CD8-positive, alpha-beta memory T cell (primary cell): ENCODE measurements at places on chromosomes 4 and X. TPM values are rescaled to one million over a fixed set of nuclear protein-coding genes. Genes with fewer than 3 reads are reported as not detected.

Gene MAGEA12
- not detected for total RNA-seq

Gene RS1
- not detected for total RNA-seq

Gene OPHN1
- total RNA-seq = 0.20 TPM

Gene ZXDA
- 4.3 TPM for total RNA-seq

DNA sequence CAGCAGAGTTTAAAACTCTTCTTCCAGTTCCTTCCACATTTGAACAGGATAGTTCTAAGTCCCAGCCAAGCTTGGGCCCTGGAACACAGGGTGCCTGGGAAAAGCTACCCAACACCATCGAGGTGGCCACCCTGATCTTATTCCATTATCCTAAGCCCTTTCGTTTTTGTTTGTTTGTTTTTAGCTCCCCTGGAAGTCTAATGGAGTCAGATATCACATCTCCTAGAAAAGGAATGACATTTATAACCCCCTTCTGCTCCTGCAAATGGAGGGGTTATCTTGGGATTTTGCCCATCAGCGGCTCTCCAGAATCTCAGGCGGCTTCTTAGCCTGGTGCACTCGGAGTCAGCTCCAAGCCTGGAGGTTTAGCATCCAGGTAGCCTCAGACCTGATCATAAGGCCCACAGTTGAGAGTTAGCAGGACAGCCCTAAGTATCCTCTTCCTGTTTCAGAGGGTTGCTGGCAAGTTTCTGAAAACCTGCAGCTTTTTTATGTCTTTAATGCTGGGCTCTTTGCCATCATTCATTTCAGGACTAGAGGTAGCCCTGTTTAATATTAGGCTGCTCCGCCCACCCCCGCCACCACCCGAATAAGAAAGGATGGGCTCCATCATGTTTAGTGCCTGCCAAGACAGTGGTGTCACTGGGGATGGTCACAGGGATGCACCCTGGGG is 230.0 kb upstream of the LNX1 start:
- H3K27me3 ChIP-seq = no peaks in the 10 kb centered on the region
- no peaks in the 10 kb centered on the region for H3K36me3 ChIP-seq
- H3K27ac ChIP-seq = no peak overlapping the region
- no peak overlapping the region for H3K4me3 ChIP-seq

DNA sequence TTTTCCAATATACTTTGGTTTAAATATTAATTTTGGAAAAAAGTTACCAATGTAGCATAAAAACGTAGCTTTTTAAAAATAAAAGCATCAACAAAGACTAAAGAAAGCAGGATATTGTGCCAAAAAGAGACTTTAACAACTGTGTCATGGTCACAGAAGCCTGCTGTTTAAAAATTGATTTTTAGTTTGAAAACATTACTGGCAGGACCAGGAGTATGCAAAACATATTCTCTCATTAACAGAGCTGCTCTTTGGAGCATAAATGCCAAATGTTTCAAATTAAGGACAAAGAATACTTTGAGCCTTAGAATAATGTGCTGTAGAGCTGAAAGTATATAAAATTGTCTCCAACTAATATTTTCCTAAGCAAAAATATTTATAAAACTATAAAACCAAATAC is 279.0 kb downstream of the ARAP2 start:
- H3K27me3 ChIP-seq = no peaks in the 10 kb centered on the region
- H3K36me3 ChIP-seq = no peaks in the 10 kb centered on the region

- H3K36me3 ChIP-seq = no peaks in the 10 kb centered on the region
- H3K4me1 ChIP-seq = no peaks in the 10 kb centered on the region
Measured at GRCh38 chrX:51860679-51861078, 32.7 kb upstream of the MAGED1 start.

DNA sequence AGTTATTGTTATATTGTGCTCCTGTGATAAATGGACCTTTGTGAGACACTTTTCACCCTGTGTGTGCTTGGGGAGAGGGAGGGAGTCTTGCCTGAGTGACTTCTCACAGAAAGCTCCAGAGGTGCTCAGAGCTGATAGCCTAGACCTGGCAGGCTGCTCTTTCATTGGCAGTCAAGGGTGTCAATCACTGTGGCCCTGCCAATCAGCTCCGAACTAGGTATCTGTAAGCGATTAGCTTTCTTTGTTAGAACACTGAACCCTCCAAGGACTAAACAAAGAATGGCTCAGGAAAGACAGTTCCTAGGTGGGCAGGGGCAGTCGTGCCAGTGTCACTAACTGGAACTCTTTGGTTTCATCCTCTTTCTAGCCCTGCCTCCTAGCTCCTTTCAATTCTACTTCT is 2.7 kb upstream of the NALF2 start:
- H3K36me3 ChIP-seq = no peaks in the 10 kb centered on the region
- H3K27ac ChIP-seq = no peak overlapping the region

GRCh38 chr4:72791054-72791453 is 222.0 kb upstream of the ADAMTS3 start:
- DNase-seq = no peak
- H3K4me1 ChIP-seq = no peaks in the 10 kb centered on the region
- H3K27ac ChIP-seq = no peak overlapping the region
- H3K36me3 ChIP-seq = no peaks in the 10 kb centered on the region
- H3K27me3 ChIP-seq = no peaks in the 10 kb centered on the region

GRCh38 chr4:15674046-15674445 is 7.6 kb upstream of the FAM200B start:
- no peaks in the 10 kb centered on the region for H3K4me1 ChIP-seq
- no peak for DNase-seq
- no peaks in the 10 kb centered on the region for H3K36me3 ChIP-seq
- no peak overlapping the region for H3K27ac ChIP-seq

GRCh38 chrX:10828036-10828435 is 207.7 kb upstream of the MID1 start:
- H3K36me3 ChIP-seq = no peaks in the 10 kb centered on the region
- no peak overlapping the region for H3K27ac ChIP-seq
- no peak overlapping the region for H3K4me3 ChIP-seq
- no peaks in the 10 kb centered on the region for H3K4me1 ChIP-seq
- no peak for DNase-seq
- H3K27me3 ChIP-seq = no peaks in the 10 kb centered on the region

GRCh38 chrX:129726307-129727111 is 12.3 kb upstream of the XPNPEP2 start:
- DNase-seq = peak; percentile 17
- H3K27ac ChIP-seq = no peak overlapping the region
- no peaks in the 10 kb centered on the region for H3K36me3 ChIP-seq
- no peak overlapping the region for H3K4me3 ChIP-seq
- no peaks in the 10 kb centered on the region for H3K27me3 ChIP-seq
- H3K4me1 ChIP-seq = peaks cover 15% of the 10 kb centered on the region

DNA sequence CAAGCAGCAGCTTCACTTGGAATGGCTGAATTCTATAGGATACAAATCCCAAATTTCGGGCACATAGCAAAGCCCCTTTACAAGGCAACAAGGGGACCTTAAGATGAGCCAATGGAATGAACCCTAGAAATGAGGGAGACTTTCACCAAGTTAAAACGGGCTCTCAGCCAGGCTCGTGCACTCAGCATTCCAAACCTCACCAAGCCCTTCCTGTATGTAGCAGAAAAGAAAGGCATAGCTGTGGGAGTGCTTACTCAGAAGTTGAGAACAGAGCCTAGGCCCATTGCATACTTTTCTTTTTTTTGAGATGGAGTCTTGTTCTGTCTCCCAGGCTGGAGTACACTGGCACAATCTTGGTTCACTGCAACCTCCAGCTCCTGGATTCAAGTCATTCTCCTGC is 10.8 kb upstream of the HERC5 start:
- no peaks in the 10 kb centered on the region for H3K36me3 ChIP-seq
- no peak overlapping the region for H3K27ac ChIP-seq
- no peaks in the 10 kb centered on the region for H3K27me3 ChIP-seq
- no peak for DNase-seq

- H3K4me1 ChIP-seq = no peaks in the 10 kb centered on the region
- H3K27ac ChIP-seq = no peak overlapping the region
- no peak for DNase-seq
- H3K27me3 ChIP-seq = no peaks in the 10 kb centered on the region
- H3K4me3 ChIP-seq = no peak overlapping the region
- no peaks in the 10 kb centered on the region for H3K36me3 ChIP-seq
Measured at GRCh38 chrX:120428309-120428708, 40.8 kb downstream of the LAMP2 start.

- H3K36me3 ChIP-seq = no peaks in the 10 kb centered on the region
- no peak overlapping the region for H3K4me3 ChIP-seq
- no peak overlapping the region for H3K27ac ChIP-seq
- H3K27me3 ChIP-seq = no peaks in the 10 kb centered on the region
Measured at GRCh38 chr4:28225050-28225449, 1364.4 kb downstream of the STIM2 start.

- no peaks in the 10 kb centered on the region for H3K36me3 ChIP-seq
- no peak overlapping the region for H3K4me3 ChIP-seq
- no peaks in the 10 kb centered on the region for H3K27me3 ChIP-seq
Measured at GRCh38 chr4:53656421-53656981, 65.2 kb upstream of the LNX1 start.

DNA sequence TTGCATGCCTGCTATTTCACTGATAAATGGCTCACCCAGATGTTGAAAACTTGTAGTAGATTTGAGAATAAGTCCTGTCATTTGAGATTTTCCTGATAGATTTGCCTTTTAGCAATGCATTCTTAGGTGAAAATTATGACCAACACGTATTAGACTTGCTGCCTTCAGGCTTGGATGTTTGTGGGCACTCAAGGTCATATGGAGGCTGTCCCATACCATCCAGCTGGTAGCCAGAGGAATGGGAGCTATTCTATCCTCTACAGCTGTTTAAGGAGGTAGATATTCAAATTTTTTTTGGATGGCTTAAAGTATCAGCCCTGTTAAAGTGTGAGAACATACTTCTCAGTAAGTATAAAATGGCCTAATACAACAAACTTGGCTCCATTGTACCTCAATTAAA is 34.7 kb downstream of the RTL3 start:
- no peak overlapping the region for H3K27ac ChIP-seq
- H3K4me1 ChIP-seq = no peaks in the 10 kb centered on the region
- no peak for DNase-seq
- H3K27me3 ChIP-seq = no peaks in the 10 kb centered on the region

DNA sequence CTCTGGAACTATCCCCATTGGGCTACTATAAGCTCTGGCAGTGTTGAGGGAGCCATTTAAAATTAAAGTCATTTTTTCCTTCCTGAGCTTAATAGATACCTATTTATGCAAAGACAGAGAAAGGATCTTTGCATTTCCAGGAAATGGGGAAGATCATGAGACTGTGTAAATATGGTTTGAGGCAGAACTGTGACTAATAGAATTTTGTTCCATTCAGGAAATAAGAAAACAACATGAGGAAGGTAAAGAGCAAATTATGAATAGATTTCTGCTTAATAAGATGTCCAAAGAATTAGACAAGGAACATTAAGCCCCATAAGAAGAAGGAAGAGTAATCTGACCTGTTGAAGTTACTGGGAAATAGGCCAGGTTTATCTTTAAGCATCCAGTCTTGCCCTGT is 17.8 kb upstream of the TBC1D19 start:
- DNase-seq = no peak
- H3K27ac ChIP-seq = no peak overlapping the region
- peaks cover 5% of the 10 kb centered on the region for H3K27me3 ChIP-seq

DNA sequence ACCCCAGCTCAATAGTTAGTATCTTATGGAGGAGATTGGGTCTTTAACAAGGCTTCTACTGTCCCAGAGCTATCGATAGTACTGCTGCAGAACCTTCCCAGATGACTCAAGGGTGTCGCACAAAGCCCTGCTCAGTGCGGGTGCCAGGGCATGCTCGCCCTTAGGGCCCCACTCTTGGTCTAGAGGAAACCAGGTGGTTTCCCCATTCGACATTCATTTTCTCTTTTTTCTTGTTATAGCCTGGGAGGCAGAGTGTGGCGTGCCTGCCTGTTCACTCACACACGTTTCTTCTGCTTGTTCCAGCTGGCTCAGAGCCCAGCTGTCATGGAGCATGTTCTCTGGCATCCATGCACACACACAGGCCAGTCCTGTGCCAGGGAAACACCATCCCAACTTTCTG is 144.5 kb downstream of the SMIM20 start:
- no peak for DNase-seq
- no peaks in the 10 kb centered on the region for H3K4me1 ChIP-seq
- no peak overlapping the region for H3K4me3 ChIP-seq
- H3K27ac ChIP-seq = no peak overlapping the region

DNA sequence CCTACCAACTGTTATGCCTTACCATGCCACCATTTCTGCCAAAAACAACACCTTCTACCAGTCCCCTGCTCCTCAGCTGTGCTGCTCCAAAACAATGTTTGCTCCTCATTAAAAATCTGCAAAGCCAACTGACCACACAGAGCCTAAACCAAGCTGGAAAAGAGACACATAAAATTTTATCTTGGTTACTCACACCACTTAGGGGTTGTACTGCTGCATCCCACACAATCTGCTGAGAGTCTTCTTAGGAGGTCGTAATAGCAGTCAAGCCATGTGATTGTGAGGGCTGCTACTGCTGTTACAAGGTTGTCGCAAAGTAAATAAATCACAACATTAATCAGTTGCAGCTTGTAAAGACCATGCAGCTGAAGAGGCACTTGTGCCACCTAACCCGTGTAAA is 607.4 kb upstream of the FAM241A start:
- no peaks in the 10 kb centered on the region for H3K36me3 ChIP-seq
- H3K4me3 ChIP-seq = no peak overlapping the region
- H3K4me1 ChIP-seq = no peaks in the 10 kb centered on the region

- H3K27ac ChIP-seq = no peak overlapping the region
- H3K36me3 ChIP-seq = no peaks in the 10 kb centered on the region
- H3K4me3 ChIP-seq = no peak overlapping the region
- H3K4me1 ChIP-seq = no peaks in the 10 kb centered on the region
Measured at GRCh38 chr4:163201358-163201757, 34.7 kb upstream of the NAF1 start.
